ENCODE measurements at places on chromosomes 11 and 22.

DNA sequence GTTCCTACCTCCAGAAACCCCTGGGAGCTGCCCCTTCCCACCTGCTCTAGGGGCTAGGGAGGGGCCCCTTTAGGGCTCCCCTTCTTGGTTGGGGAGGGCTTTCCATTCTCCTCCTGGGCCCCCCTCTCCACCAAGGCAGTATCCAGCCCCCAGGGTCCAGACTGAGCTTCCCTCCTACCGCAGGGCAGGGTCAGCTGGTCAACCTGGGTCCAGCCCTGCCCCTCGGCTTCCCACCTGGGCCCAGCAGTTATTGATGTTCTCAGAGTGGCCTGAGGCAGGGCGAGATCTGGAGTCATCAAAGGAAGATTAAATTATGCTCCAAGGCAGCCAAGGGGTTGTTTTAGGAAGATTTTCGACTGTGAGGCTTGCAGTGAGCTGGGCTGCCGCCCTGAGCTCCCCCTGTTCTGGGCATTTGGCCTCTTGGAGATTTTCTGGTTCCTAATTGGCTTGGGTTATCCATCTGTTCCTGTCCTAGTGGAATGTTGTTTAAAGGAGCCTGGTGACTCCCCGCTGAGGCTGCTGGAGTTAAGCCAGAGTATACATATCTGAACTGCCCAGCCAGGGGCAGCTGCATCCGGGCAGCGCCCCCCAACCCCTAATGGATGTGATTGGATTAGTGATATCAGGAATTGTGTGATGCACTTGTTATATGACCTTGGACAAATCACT, 1.8 kb upstream of the SLC22A8 start:
- H3K4me3 ChIP-seq = no peak overlapping the region
- no peak overlapping the region for H3K27ac ChIP-seq
- H3K36me3 ChIP-seq = no peaks in the 10 kb centered on the region
- DNase-seq = no peak
- no peaks in the 10 kb centered on the region for H3K27me3 ChIP-seq

DNA sequence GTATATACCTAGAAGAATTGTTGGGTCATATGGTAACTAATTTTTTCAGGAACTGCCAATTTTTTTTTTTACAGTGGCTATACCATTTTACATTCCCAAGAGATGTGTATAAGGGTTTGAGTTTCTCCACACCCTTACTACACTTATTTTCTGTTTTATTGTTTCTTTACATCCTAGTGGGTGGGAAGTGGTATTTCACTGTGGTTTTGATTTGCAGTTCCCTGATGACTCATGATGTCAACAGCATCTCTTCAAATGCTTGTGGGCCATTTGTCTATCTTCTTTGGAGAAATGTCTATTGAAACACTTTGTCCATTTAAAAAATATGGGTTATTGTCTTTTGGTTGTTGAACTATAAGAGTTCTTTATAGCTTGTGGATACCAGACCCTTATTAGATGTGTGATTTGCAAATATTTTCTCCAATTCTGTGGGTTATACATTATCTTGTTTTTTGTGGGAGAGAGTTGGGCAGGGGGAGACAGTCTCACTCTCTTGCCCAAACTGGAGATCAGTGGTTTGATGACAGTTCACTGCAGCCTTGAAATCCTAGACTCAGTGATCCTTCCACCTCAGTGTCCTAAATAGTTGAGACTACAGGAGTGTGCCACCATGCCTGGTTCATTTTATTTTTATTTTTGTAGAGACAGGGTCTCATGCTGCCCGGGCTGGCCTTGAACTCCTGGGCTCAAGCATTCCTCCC, 30.3 kb upstream of the PISD start:
- H3K27ac ChIP-seq = no peak overlapping the region
- H3K4me3 ChIP-seq = no peak overlapping the region
- DNase-seq = no peak
- H3K4me1 ChIP-seq = no peaks in the 10 kb centered on the region
- no peaks in the 10 kb centered on the region for H3K27me3 ChIP-seq
- H3K36me3 ChIP-seq = peaks cover 3% of the 10 kb centered on the region

DNA sequence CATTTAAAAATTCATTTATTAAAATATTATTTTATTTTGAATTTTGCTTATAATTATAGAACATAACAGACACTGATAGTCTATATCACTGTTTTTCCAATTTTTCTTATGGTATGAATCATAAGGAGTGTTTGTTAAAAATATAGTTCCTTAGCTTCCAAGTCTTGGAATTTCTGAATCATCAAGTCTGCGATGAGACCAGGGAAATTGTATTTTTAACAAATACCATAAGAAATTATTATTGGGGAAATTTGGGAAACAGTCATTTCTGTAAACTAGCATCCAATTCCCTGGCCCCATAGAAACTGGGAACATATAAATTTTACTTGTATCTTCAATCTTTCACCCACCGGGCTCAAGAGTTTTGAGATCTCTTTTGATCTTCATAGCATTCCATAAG, 38.0 kb upstream of the PICALM start:
- no peak overlapping the region for H3K27ac ChIP-seq
- H3K4me3 ChIP-seq = no peak overlapping the region

DNA sequence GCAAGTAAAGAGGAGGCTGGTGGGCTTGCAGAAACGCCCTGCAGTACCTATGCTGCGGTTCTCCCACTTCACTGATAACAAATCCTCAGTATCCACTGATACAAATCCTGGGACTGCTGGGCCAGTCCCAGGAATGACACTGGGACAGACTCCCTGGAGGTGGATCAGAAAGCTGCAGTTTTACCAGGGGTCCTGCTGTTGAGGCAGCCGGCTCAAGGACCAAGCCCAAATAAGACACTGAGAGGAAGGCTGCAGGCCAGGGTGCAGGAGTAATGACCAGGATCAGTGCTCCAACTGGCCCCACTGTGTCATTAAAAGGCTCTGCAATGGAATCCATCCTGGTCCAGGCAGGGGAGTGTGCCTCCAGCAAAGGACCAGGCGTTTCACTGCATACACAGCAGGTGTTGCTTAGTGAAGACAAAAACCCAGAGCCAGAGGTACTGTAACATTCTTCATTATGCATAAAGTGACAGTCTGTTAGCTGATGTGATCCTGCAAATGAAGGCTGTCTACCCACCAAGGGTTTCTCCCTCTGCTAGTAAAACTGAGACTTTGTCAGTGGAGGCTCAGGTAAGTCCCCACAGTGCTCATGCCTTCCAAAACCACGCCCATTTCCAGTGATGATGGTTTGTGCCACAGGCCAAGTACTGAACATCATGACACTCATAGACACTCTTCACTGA, 1.4 kb upstream of the C22orf39 start:
- no peak overlapping the region for H3K27ac ChIP-seq
- no peak for DNase-seq
- no peaks in the 10 kb centered on the region for H3K36me3 ChIP-seq
- H3K4me3 ChIP-seq = no peak overlapping the region
- no peaks in the 10 kb centered on the region for H3K4me1 ChIP-seq
- H3K27me3 ChIP-seq = no peaks in the 10 kb centered on the region

DNA sequence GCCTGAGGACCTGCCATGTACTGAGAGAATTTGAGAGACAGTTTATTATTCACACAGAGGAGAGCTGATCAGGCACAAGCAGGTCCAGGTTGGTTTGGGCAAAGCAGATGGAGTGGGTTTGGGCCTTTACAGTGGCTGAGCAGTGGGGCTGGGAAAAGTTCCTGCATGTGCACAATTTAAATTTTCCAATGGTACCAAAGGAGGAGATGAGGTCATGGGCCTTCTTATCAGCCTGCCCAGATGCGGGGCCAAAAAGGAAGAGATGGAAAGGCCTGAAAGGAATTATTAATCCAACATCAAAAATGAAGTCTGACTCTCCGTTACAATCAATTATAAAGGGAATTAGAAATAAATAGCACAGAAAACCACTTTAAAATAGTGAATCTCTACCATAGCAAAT, 367.6 kb downstream of the TMEM135 start:
- H3K4me3 ChIP-seq = no peak overlapping the region
- H3K27ac ChIP-seq = peak overlapping the region; percentile 28
- peaks cover 5% of the 10 kb centered on the region for H3K4me1 ChIP-seq
- H3K36me3 ChIP-seq = peaks cover 2% of the 10 kb centered on the region
- H3K27me3 ChIP-seq = no peaks in the 10 kb centered on the region

- H3K4me1 ChIP-seq = no peaks in the 10 kb centered on the region
- no peak overlapping the region for H3K27ac ChIP-seq
- H3K4me3 ChIP-seq = no peak overlapping the region
- no peaks in the 10 kb centered on the region for H3K27me3 ChIP-seq
- H3K36me3 ChIP-seq = no peaks in the 10 kb centered on the region
Observed at GRCh38 chr22:48952256-48953102, 875.2 kb downstream of the BRD1 start.

- peak; percentile 89 for DNase-seq
- H3K27me3 ChIP-seq = no peaks in the 10 kb centered on the region
- no peak overlapping the region for H3K4me3 ChIP-seq
- peaks cover 6% of the 10 kb centered on the region for H3K4me1 ChIP-seq
Observed at GRCh38 chr11:78798663-78799062, 224.0 kb upstream of the NARS2 start.

DNA sequence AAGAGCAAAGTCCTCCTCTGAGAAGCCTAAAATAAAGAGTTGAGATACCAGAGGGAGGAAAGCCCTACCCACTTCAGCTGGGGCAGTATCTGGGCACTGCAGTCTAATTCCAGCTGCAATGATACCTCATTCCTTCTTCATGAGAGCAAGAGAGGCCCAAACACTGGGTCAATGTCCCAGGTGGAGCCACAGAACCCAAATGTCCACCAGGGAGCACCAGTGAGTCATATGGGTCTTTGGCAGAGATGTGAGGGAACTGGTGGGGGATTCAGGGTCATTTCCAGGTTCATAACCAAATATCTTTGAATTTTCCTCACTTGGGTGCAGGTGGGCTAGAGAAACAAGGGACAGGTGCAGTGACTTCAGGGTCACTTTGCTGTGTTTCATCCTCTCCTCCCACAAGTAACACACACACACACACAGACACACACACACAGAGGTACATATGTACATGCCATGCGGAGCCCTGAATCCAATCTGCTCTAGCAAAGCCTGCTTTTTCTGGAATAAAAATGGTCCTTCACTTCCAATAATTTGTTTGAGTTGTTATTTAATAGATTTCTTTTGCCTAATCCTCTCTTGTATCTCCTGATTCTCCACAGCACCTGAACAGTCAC, 585.4 kb downstream of the SOX6 start:
- H3K36me3 ChIP-seq = no peaks in the 10 kb centered on the region
- H3K27me3 ChIP-seq = no peaks in the 10 kb centered on the region
- no peak overlapping the region for H3K27ac ChIP-seq
- H3K4me1 ChIP-seq = no peaks in the 10 kb centered on the region
- H3K4me3 ChIP-seq = no peak overlapping the region
- peak; percentile 57 for DNase-seq

DNA sequence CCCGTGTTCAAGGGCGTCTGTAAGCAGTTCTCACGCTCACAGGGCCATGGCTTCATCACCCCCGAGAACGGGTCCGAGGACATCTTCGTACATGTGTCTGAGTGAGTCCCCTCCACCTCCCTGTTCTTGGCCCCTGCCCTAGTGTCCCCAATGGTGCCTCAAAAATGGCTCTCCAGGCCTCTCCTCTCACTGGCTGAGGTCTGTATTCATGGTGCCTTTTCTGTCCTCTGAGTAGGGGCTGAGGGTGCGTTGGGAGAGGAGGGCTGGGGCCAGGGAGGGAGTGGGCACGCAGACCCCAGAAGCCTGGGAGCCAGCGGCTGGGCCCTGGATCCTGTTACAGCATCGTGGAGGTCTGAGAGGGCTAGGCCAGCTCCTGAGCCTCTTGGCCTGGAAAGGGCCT, 12.9 kb downstream of the CSDC2 start:
- no peaks in the 10 kb centered on the region for H3K27me3 ChIP-seq
- H3K4me3 ChIP-seq = no peak overlapping the region
- no peaks in the 10 kb centered on the region for H3K36me3 ChIP-seq
- no peak overlapping the region for H3K27ac ChIP-seq
- H3K4me1 ChIP-seq = no peaks in the 10 kb centered on the region

DNA sequence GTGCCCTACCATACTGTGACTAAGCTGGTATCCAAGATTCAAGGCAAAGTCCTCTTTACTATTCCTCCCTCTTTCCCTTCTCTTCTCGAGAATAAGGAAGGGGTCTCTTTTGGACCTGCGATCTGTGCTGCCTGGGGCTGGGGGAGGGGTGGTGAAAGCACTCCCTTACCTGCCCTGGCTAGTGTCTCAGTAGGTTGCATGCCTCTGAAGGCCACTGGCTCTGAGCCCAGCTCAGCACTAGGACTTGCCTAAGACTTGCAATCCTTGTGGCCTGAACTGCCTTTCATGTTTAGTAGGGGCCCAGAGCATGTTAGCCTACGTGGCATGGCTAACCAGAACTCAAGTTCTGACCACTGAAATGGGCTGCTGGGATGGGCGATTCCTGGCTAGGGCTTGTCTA, 13.0 kb upstream of the REXO2 start:
- no peaks in the 10 kb centered on the region for H3K4me1 ChIP-seq
- no peaks in the 10 kb centered on the region for H3K27me3 ChIP-seq
- H3K4me3 ChIP-seq = no peak overlapping the region
- no peaks in the 10 kb centered on the region for H3K36me3 ChIP-seq

GRCh38 chr11:105825141-105825540, 196.9 kb downstream of the MSANTD4 start:
- H3K27me3 ChIP-seq = no peaks in the 10 kb centered on the region
- no peak overlapping the region for H3K4me3 ChIP-seq
- no peak for DNase-seq
- no peaks in the 10 kb centered on the region for H3K36me3 ChIP-seq

GRCh38 chr11:36602135-36602534, 4.1 kb upstream of the RAG2 start:
- no peaks in the 10 kb centered on the region for H3K4me1 ChIP-seq
- no peaks in the 10 kb centered on the region for H3K27me3 ChIP-seq
- no peaks in the 10 kb centered on the region for H3K36me3 ChIP-seq
- H3K4me3 ChIP-seq = no peak overlapping the region
- no peak for DNase-seq
- H3K27ac ChIP-seq = no peak overlapping the region

DNA sequence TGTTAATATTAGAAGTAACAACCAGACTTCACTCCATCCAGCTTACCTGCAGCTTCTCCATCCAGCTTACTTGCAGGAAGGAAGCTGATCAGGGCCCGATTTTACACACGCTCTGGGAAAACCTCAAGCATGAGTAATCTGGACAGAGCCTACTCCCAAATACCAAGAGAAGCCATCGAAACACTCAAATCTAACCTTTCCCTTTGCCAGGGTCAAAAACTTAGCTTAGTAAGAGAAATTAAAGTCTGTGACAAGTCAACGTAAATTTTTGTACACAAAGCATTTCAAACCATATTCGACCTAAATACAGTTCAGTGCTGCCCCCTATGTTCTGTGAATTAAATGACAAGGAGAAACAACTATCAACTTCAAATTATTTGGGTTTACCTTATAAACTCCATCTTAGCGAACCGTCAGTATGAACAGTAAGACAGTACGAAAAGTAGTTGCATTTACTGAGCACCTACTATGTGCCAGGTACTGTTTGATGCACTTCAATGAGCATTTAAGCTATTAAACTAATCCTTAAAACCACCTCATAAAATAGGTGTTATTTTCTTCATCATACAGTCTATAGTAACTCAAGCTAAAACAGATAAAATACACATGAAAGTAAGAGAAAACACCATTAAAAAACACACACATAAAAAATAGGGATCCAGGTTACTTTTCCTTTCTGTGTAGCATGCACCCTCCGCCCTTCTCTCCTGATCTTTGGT, 36.9 kb downstream of the ARFGAP3 start:
- no peaks in the 10 kb centered on the region for H3K27me3 ChIP-seq
- DNase-seq = no peak
- no peak overlapping the region for H3K27ac ChIP-seq
- no peaks in the 10 kb centered on the region for H3K4me1 ChIP-seq
- no peak overlapping the region for H3K4me3 ChIP-seq
- H3K36me3 ChIP-seq = peaks cover 10% of the 10 kb centered on the region

GRCh38 chr11:59705294-59705693, 8.4 kb downstream of the OR10V1 start:
- H3K4me3 ChIP-seq = no peak overlapping the region
- no peaks in the 10 kb centered on the region for H3K36me3 ChIP-seq
- DNase-seq = no peak
- H3K4me1 ChIP-seq = no peaks in the 10 kb centered on the region

Data from aorta (tissue), 5 donors.